Stimulated activated CD4-positive, alpha-beta T cell treated with anti-CD3 and anti-CD28 coated beads, Interleukin-2, amount 100 ng/mL, for 48 hours (primary cell): ENCODE measurements at places on chromosomes 3 and 15.
A peak's percentile ranks its signal among the peaks of the same experiment; 100 is the strongest.

GRCh38 chr3:114709102-114709501, 415.3 kb downstream of the TIGIT start:
- DNase-seq = no peak

DNA sequence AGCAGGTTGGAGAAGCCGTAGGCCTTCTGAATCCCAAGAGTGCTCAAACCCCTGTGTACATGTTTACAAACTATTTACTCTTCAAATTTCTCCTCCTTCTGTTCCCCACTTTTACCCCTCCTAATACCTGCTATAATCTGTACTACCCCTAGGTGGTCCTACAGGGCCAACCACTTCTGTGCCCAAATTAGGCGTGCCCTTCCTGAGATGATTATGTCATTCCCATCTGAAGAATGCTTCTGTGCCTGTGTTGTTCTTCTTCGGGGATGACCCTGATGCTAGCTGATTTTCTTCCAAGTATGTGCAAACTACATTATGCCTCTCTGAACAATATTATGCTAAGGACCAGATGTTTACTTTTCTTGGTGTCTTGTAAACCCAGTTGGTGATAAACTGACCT, 20.5 kb downstream of the RBP2 start:
- no peak for DNase-seq

- no peak for DNase-seq
These were observed 250.3 kb downstream of the EDEM1 start for GRCh38 chr3:5437783-5438323.

DNA sequence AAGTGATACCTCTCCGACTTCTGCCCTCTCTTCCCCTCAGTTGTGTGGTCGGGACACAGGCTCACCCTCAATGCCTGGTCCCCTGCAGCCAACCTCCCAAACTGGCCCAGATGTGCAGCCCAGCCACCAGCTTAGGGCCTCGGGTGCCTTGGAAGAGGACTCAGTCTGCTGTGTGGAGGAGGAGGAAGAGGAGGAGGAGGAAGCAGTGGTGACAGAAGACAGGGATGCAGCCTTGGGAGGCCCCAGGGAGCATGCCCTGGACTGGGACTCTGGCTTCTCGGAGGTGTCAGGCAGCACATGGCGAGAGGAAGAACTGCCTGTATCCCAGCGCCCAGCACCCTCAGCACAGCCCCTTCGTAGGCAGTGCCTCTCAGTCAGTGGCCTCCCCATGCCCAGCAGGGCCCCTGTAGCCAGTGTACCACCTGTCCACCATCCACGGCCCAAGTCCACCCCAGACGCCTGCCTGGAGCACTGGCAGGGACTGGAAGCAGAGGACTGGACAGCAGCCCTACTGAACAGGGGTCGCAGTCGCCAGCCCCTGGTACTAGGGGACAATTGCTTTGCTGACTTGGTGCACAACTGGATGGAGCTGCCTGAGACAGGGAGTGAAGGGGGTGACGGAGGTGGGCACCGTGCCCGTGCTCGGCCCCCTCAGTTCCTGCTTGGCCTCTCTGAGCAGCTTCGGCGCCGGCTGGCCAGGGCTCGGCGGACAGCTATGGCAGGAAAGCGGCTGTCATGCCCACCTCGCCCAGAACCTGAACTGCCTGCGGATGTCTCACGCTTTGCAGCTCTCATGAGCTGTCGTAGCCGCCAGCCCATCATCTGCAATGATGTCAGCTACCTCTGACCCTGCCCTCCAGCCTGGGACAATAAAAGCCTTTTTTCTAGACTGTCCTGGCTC, 1.3 kb downstream of the INKA1 start:
- no peak for DNase-seq

GRCh38 chr3:27581852-27582251, 97.7 kb upstream of the SLC4A7 start:
- DNase-seq = no peak

- peak; percentile 80 for DNase-seq
These were observed 9.1 kb upstream of the LEKR1 start for GRCh38 chr3:156816794-156817645.

DNA sequence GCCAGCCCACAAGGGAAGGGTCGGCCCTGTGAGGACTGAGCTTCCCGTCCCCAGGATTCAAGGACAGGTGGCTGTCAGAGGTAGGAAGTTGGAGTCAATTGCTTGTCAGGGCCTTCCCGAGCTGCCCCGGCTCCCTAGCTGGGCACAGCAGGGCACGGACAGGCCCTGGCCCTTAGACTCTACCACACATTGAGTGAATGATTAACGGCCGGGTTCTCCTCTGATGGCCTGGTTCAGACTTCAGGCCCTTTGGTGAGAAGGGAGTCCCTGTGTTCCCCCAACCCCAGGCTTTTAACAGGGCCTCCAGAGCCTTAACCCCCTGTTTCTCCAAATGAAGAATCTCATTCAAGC, 16.4 kb upstream of the FGD5 start:
- no peak for DNase-seq

DNA sequence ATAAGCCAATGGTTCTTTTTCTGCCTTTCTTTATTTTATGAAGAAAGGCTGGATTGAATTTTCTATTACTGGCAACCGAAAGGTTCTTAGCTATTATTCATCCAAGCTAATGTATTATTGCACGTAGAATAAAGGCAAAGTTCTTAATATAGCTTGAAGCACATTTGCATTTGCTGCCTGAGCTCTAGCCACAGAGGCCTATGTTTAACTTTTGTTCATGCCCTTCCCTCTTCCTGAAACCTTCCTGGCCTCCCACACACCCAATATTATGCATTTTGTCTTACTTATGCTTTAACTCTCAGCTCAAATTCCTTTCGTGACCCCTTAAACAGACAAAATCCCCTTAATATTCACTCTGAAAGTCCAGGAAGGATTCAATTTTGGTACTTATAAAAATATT, 71.0 kb upstream of the ZNF280D start:
- DNase-seq = no peak

DNA sequence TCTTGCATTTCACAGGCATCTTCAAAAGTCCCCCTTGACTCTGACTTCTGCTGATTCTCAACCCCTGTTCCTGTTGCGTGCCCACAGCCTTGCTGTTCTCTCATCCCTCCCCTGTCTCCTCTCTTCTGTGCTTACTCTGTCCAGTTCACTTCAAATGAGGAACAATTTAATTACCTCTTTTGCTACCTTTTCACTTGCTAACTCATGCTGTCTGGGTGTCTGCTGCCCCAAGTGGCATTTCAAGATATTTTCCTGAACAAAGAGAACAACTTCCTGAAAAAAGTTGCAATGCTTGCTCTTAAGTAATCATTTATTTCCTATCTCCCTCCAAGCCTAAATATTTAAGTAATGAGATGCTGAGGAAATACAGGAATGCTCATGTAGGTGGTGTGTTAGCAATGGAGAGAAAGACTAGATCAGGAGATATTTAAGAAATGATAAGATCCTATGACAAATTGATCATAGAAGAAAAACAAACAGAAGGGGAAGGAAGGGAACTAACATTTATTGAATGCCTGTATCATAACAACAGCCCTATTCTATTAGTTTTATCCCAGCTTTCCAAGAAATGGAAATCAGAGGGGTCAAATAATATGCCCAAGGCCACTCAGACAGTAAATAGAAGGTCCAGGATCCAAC, 42.2 kb downstream of the SV2B start:
- no peak for DNase-seq

GRCh38 chr15:92617549-92618520, 37.7 kb downstream of the FAM174B start:
- no peak for DNase-seq

DNA sequence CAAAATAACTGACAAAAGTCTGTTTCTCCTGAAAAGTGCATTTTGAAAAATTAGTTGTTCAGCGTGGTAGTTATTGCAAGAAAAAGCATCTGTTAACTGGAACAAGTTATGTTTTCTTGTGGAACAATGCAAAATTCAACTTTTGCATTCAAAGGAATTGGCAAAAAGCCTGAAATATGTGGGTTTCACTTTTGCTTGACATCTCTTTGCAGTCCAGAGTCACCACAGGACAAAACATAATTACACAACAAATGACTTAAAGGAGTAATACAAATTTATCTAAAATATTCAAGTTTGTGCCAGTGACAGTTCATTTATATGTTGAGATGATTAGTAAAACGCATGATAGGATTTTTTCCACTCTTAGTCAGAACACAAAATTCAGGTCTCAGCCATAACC, 96.3 kb upstream of the P2RY1 start:
- DNase-seq = no peak

DNA sequence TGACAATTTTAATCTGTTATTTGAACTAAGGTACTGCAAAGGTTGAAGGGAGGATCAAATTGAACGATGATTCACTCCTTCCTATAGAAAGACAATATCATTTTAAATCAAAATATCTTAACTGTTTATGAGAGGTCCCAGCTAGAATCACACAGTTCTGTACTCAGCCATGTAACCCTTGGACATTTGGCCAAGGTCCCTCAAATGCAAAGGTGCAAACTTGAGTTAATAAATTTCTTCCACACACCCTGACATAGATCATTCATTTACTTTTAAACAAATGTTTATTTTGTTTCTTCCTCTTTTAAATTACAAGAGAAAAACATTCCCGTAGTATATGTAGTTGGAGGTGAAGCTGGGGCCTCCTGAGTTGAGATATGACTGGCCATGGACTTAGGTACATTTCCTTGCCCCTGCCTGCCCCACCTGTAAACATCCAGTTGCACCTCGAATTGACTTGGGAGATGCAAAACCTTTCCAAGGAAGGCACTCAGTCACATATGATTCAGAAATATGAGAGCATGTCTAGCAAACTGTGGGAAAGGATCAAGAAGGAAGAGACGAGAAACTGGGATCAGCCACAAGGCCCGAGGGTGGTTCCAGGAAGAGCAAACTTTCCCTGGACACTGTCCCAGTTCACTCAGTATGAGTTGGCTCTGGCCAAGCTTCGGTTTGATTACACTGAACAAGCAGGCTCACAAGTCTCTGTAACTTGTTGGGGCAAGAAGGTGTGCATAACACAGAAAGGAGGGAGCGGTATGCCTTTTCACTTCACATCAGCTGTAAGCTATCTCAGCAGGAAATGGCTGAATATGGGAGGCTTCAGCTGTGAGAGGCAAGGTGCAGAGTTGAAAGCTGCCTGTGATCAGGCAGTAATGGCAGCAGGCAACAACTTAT, 6.7 kb downstream of the TNFSF10 start:
- DNase-seq = no peak

DNA sequence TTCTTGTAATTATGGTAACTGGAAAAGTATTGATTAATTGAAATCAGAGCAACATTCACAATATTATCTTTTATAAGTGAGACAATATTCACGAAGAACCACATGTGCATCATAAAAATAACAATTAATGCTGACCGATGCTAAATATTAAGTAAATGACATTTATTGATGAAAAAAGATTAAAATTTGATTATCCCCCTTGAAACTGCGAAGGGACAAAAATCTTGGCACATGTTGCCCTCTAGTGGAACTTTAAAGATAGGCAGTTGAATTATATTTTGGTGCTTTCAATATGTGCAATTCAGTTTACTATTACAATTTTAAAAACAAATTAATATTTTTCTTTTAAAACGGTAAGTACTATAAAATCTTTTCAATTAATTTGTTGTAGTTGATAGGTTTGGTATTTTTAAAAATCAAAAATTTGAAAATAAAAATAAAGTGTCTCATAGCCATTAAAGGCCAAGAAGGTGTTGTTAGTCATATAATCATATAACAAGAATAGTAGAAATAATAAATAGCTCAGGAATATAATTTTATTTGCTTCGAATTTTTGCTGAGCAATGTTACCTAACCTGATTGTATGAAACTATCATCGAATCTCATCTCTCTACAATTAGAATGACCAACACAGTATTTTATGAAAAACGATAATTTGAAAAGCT, 270.2 kb downstream of the ROBO1 start:
- no peak for DNase-seq

GRCh38 chr3:123559040-123559861, 25.6 kb downstream of the HACD2 start:
- DNase-seq = no peak

DNA sequence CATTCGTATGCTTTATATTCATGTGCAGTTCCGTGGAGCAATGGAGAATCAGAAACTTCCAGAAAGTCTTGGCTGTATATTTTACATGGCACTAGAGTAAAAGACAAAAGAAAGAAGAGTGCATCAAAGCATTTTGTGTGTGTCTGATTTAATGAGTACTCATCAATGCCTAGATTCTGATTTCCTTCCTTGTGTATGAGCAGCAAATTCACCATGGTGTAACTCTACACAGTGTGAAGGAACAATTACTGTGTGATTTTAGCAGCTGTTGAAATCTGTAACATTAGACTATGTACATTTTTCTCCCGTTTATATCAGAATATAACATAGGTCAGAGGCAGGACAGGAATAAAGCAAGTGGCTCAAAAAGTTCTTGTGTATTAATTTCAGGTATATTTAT, 102.0 kb upstream of the TSC22D2 start:
- no peak for DNase-seq

- DNase-seq = no peak
These were observed 129.4 kb downstream of the LRRK1 start for GRCh38 chr15:101048581-101049030.

GRCh38 chr3:178602856-178603255, 66.6 kb downstream of the KCNMB2 start:
- no peak for DNase-seq

DNA sequence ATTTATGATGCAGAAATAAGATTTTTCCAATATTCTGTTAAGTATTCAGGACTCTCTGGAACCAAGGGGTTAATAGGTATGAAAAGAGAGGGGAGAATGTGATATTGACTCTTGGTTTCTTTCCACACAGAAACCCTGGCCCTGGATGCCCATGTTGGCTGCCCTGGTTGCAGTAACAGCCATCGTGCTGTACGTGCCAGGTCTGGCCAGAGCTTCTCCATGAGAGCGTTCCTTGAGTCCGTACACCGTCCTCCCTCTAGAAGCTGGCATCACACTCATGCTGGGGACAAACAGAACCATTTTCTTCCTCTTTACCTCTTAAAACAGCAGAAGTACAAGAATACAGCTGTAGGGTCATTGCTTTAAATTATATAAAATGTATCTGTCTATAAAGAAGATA, 81.1 kb upstream of the FLNB start:
- DNase-seq = no peak

GRCh38 chr3:74263031-74263430, 351.4 kb downstream of the CNTN3 start:
- no peak for DNase-seq

- DNase-seq = no peak
These were observed 29.4 kb upstream of the LDHAL6B start for GRCh38 chr15:59177317-59177660.

GRCh38 chr15:65982627-65983322, 113.5 kb downstream of the RAB11A start:
- DNase-seq = no peak

GRCh38 chr3:8482960-8483665, 18.5 kb upstream of the LMCD1 start:
- no peak for DNase-seq

DNA sequence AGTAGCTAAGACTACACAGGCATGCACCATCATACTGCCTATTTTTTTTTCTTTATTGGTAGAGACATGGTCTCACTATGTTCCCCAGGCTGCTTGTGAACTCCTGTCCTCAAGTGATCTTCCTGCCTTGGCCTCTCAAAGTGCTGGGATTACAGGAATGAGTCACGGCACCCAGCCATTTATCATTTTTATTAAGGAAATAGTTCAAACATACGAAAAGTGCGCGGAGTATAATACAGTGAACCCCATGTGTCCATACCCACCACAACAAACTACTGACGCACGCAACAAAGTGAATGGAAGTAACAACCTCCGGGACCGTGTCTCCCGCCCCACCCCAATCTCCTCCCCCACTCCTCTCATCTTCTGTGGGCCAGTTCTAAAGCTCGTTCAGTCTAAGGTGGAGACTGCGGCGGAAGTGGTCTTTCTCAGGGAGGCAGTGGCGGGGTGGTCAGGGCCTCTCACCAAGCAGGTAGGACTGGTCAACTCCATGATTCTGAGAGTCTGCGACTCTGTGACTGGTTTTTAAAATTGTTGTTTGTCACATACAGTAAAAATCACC, 42.1 kb downstream of the DNAJB8 start:
- no peak for DNase-seq

GRCh38 chr15:70507772-70508371, 255.5 kb downstream of the UACA start:
- DNase-seq = no peak
